ENCODE measurements at places on chromosomes 3 and 15.

- no peak for DNase-seq
These were observed 326.6 kb upstream of the ALCAM start for GRCh38 chr3:105040026-105040622.

DNA sequence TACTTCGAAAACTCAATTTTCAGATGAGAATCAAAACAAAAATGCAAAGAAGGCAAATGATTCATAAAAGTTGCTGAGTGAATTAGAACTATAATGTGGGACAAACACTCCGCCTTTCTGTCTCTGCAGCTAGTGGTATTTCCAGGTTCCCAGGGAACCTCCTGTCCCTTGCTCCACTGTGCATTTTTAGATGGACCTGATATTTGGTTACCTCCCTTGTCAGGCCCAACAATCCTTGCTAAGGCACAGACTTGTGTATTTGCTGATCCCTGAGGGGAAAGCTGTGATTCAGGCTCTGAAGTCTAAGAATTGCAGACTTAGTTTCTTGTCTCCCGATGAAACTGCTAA is 162.7 kb downstream of the LPP start:
- no peak for DNase-seq

- DNase-seq = no peak
These were observed 34.7 kb upstream of the SLC41A3 start for GRCh38 chr3:126118591-126118990.

DNA sequence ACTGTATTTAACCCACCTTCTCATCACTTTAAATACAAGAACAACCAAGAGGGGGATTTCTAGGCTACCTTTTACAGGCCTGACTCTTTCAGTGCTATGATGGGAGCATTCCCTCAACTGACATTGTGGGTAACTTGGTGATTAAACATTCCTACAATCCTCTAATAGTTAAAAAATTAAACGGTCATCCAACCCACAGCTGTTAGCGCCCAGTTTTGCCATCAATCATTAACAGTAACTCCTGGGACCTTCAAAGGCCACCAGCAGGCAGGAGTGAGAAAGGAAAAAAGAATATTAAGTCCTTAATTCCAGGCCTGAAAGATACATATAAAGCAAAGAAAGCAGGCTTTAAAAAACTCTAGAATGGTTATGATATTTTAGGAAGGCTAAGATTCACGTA is 512.1 kb downstream of the MAGI1 start:
- DNase-seq = no peak

DNA sequence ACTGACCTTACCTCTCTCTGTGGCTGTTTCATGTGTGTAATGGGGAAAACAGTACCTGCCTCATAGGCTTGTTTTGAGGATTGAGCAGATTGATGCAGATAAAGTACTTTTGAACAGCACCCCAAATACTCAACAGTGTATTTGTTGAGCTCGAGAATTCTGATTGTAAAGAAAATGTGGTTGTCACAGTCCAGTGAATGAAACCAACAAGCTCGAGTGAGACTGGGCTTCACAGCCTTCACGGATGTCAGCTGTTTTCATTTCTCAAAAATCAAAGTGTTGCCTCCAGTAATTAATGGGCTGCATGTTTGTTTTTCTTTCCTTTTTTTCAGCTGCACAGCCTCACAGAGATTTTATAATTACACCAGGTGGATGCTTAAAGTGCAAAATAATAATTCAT is 43.7 kb downstream of the PARP15 start:
- no peak for DNase-seq

DNA sequence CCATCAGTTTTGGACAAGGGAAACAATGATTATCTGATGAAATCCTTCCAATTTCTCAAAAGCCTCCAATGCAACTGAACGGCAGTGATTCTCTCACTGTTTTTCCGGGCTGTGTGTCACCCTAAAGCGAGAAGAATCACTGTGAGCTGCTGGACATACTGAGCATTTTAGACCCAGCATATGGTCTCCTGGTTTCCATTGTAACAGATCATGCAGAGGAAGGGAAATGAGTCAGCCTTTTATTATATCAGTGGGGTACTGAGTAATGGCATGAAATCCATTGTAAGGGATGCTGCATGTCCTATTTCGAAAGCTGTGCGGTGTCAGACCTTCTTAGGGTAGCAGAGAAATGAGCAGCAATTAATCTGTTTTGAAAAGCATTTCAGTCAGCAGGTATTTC is 287.1 kb downstream of the IL5RA start:
- DNase-seq = no peak

GRCh38 chr3:148625095-148625736 is 72.5 kb upstream of the AGTR1 start:
- DNase-seq = no peak

- DNase-seq = no peak
These were observed 20.5 kb downstream of the FILIP1L start for GRCh38 chr3:100093831-100094230.

GRCh38 chr3:194471863-194472262 is 14.9 kb downstream of the ATP13A3 start:
- no peak for DNase-seq

DNA sequence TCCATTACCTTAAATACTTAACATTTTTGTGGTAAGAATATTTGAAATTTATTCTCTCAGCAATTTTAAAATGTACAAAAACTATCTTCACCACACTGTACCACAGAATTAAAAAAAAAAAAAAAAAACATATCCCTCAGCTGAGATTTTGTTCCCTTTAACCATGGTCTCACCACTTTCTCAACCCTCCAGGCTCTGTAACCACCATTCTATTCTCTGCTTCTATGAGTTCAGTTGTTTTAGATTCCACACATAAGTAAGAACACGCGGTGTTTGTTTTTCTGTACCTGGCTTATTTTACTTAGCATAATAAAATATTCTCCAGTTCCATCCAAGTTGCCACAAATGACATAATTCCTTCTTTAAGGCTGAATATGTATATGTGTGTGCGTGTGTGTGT is 41.5 kb downstream of the CSNK1G1 start:
- no peak for DNase-seq

- no peak for DNase-seq
These were observed 31.9 kb downstream of the ZNF385D start for GRCh38 chr3:21718943-21719591.

- DNase-seq = no peak
These were observed 109.7 kb upstream of the FAM3D start for GRCh38 chr3:58776231-58776630.

GRCh38 chr15:45884289-45884688 is 249.5 kb downstream of the SQOR start:
- no peak for DNase-seq

- no peak for DNase-seq
These were observed 367.9 kb downstream of the SHQ1 start for GRCh38 chr3:72480366-72480765.

GRCh38 chr15:23835953-23836352 is 148.8 kb upstream of the NDN start:
- no peak for DNase-seq

- no peak for DNase-seq
These were observed 48.3 kb downstream of the TOPAZ1 start for GRCh38 chr3:44289882-44290462.

- DNase-seq = peak; percentile 20
These were observed 2.2 kb upstream of the THRB start for GRCh38 chr3:24496529-24497482.

- DNase-seq = no peak
These were observed 55.8 kb downstream of the SLC41A3 start for GRCh38 chr3:126028096-126028495.

- no peak for DNase-seq
These were observed 315.2 kb upstream of the PDZRN3 start for GRCh38 chr3:73939985-73940384.

DNA sequence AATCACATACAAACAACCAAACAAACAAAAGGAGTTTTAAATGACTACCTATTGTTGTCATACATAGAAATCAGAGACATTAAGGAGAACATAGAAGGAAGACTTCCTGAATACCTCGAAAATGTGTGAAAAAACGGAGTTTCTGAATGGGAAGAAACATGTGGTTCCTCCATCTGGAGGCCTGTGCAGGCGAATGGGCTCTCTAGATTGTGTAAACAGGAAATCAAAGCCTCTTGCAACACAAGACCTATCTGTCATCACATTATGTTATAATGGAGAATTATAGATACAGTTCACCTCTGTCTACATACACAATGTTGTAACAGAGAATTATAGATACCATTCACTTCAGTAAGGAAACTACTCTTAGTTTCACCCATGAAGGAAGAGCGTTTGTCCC is 44.1 kb downstream of the RUBCN start:
- no peak for DNase-seq

DNA sequence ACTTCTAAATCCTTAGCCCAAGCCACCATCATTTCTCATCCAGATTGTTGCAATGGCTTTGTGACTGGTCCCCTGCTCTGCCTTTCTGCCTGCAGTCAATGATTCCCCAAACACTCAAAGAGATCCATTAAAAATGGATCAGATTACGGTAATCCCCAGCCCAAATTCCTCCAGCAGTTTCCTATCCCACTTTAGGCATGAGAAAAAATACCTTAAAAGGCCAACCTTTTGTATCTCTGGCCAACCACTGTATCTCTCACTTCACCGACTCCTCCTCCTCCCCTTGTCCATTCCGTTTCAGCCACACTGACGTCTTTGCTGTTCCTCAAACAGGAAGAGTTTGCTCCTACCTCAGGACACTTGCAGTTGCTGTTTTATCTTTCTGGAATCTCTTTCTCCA is 20.9 kb upstream of the IL1RAP start:
- DNase-seq = no peak

- no peak for DNase-seq
These were observed 19.3 kb upstream of the TMEM42 start for GRCh38 chr3:44842376-44842775.

DNA sequence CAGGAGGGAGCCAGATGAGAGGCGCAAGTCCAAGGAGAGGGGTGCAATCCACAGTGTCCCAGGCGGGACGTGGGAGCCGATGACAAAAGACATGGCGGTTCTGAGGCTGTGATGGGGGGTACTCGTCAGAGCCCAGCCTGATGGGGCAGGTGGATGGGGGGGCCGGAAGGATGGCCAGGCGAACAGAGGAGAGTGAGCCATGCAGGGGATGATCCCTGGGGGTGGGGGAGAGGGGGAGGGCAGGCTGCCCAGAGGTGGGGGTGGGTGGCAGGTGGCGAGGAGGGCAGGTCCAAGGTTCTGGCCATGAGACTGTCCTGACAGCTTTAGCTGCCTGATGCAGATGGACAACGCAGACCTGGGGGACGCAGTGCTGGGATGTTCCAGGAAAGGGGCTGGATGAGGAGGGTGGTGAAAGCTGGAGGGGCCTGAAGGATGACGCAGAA is 8.9 kb upstream of the CSPG4 start:
- no peak for DNase-seq

DNA sequence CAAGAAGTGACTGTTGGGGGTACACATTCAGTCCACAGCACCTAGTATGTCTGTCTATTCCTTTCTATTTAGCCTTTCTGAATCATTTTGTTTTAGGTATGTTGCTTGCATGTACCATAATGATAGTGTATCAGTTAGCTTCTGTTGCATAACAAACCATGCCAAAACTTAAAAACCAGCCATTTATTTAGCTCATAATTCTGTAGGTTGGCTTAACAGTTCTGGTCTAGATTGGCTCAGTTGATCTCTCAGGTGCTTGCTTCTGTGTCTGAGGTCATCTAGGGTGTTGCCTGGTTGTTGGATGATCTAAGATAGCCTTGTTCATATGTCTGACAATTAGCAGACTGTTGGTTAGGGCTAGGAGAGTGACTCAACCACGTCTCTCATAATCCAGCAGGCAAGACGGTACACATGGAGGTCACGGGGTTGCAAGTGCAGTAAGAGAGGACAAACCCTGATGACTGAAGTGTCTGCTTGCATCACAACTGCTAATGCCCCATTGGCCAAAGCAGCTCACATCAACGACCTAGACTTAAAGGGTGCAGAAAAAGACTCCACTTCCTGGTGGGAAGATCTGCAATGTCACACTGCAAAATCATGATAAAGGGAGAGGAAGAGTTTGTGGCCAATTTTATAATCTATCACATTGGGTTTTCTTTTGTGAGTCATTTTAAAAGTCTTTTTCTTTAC is 6.8 kb upstream of the PDCD6IP start:
- DNase-seq = no peak

DNA sequence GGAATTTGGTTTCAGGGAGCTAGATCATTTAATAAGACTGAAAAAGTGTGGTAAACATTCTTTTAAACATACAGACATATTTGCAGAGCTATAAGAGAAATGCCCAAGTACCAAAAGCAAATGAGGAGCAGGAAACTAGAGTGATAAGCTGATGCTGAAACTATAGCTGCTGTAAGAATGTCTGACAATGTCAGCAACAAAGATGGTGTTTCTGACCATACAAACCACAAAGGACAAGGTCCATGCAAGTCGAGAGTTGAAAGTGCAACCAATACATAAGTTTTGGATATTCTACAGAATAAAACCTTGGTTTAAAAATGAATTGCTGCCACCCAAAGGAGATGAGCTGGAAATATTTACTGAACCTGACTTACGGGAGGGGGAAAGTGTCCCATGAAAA is 610.2 kb downstream of the TBL1XR1 start:
- DNase-seq = no peak

GRCh38 chr15:38707802-38708671 is 143.4 kb upstream of the RASGRP1 start:
- peak; percentile 22 for DNase-seq

GRCh38 chr3:141644931-141645330 is 93.2 kb upstream of the RNF7 start:
- no peak for DNase-seq

GRCh38 chr3:140724856-140725812 is 47.3 kb downstream of the TRIM42 start:
- no peak for DNase-seq

- no peak for DNase-seq
These were observed 211.1 kb upstream of the GADL1 start for GRCh38 chr3:31105438-31106077.

DNA sequence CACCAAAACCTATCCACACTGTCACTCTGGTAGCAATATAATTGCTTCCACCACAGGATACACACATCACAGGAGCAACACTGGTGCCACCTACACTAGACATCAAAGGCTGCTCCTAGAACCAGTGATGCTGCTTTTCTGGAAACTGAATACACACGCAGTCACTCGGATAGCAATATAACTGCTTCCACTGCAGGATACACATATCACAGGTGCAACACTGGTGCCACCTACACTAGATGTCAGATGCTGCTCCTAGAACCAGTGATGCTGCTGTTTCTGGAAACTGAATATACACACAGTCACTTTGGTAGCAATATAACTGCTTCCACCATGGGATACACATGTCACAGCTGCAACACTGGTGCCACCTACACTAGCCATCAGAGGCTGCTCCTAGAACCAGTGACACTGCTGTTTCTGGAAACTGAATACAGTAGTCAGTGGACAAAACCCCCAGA is 6.9 kb upstream of the TNFSF10 start:
- DNase-seq = no peak

- DNase-seq = no peak
These were observed 262.6 kb downstream of the RPLP1 start for GRCh38 chr15:69715210-69715609.

- no peak for DNase-seq
These were observed 431.3 kb upstream of the MDFIC2 start for GRCh38 chr3:70743754-70744153.

- peak; percentile 63 for DNase-seq
These were observed 64.9 kb upstream of the RAD18 start for GRCh38 chr3:9028134-9028533.
